ENCODE measurements at places on chromosomes 5 and 9.

DNA sequence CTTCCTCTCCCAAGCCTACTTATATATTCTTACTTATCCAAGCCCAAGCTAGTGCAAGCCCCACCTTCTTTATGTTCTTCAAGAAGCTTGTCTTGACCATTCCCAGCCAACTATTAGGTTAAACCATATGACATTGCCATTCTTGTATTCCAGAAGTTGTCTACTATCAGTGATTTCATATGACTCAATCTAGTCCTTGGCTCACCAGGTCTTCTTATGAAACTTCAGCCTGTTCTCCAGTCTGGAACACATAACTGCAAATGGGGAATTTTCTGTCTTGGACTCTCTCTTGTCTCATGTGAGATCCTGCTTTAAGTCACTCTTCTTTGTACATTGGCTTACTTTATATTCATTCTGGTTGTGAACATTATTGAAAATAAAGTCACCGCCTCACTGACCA lies 130.7 kb downstream of the TTLL11 start:
- DNase-seq, result no peak

GRCh38 chr5:95066048-95066447 lies 218.8 kb downstream of the MCTP1 start:
- DNase-seq, result no peak

DNA sequence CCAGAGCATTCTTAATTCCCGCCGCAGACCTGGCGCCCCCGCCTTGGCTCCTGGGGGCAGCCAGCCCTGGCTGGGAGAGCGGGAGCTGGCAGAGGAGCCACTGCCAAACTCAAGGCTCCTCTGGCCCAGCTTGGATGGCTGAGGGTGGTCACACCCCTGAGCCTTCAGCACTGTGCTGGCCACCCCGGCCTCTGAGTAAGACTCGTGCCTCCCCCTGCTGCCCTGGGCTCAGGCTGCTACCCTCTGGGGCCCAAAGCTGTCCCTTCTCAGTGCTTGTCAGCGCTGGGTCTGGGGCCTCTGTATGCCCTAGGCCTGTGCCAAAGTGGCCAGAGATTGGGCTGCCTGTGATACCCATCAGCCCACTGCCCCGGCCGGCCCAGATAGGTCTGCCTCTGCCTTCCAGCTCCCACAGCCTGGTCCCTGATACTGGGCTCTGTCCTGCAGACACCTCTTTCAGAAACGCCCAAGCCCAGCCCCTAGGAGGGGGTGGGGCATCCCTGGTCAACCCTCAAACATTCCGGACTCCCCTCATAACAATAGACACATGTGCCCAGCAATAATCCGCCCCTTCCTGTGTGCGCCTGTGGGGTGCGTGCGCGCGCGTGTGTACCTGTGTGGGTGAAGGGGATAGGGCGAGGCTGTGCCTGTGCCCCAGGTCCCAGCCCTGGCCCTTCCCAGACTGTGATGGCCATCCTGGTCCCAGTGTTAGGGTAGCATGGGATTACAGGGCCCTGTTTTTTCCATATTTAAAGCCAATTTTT lies 4.4 kb upstream of the PRR7 start:
- no peak for DNase-seq

GRCh38 chr5:41527201-41527779 lies 16.9 kb upstream of the PLCXD3 start:
- no peak for DNase-seq

- no peak for DNase-seq
Measured at GRCh38 chr9:93862877-93863545, 92.1 kb downstream of the BARX1 start.

DNA sequence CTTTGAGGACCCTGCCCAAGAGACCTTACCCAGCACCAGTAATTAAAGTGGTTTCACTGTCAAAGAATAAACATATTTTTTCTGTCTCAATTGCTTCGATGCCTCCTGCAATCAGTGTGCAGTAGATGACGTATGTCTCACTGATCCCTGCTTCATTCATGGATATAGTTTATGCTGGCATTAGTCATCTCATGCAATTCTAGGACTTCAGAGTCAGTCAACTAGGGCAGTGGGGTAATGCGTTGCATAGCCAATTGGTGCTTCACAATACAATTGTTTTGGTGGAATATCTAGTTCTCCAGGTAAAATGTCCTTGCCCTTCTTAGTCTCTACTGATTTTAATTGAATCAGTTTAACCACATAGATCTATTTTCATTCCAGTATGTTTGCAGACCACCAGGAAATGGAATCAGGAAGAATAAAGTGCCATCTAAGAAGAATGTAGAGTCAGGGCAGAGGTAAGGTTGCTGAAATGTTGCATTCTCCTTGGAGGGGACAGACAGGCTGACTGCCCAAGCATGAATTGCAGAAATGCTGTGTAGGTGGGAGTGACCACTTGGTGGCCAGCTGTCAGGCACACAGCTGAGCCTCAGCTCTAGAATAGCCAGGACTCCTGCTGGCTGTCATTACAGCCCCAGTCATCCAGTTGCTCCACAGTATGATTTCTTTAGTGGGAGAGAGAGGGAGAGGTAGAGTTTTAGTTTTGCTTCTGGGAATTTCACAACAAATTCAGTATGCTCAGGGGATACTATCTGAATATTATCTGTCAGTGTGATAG lies 73.5 kb upstream of the MEGF10 start:
- DNase-seq, result peak; percentile 50

- no peak for DNase-seq
Measured at GRCh38 chr5:169889572-169889971, 90.7 kb downstream of the INSYN2B start.

DNA sequence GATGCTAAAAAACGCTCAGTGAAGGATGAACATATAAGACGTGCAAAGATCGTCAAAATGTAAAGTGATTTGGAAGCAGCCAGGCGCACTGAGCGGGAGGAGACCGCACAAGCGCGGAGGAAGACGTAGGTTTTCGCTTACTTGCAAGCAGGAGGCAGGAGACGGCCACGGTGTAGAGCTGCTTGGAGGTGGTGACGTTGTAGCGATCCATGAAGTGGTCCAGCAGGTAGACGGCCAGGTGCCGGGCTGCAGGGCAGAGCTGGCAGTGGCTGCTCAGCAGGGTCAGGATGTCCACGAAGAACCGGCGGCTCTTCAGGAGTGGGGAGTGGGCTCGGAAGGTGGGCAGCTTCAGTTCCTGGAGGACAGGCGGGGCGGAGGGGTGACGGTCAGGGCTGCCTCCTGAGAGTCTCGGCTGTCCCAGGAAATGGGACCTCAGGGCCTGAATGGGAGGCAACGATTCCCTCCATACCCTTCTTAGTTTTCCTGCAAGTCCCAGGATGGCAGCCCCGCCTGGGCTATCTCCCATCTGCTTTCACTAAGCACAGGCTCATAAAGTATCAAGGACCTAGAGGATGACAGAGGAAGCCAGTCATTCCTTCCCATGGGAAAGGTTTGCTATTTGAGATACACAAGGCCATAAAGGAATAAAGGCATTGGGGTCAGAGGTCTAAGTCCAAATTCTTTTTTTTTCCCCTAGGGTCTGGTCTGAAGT lies 31.8 kb downstream of the CCNJL start:
- no peak for DNase-seq

DNA sequence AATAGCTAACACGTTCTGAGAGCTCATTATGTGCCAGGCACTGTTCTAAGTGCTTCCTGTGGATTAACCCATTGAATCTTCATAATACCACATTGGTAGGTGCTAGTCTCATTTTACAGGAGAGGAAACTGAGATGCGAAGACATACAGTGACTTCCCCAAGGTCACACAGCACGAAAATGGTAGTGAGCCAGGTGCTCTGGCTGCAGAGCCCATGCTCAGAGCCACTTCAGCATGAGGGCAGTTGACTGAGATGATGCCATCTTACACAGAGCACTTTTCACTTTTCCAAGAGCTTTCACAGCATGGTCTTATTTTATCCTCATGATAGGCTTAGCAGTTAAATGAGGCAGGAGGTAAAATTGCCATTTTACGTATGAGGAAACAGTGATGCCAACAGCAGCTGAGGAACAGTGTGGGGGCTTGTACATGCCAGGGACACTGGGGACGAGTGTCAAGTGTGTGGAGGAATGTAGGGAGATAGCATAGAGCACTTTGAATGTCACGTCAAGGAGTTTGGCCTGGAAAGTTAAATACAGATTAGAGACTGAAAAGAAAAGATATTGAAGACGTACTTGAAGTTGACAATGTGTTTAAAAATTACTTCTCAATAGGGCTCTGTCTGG lies 180.0 kb downstream of the KIF4B start:
- no peak for DNase-seq

DNA sequence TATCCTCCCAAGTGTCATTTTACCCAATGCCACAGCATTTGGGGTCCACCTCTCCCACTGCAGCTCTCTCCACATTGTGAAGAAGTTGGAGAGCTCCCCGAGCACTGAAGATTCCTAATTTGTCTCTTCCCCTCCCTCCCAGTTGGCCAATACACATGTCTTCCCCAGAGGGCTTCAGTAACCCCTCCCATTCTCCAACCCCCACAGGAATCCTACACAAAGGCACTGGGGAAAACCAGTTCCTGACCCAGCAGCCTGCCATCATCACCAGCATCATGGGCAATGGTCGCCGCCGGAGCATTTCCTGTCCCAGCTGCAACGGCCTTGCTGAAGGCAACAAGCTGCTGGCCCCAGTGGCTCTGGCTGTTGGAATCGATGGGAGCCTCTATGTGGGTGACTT lies 87.3 kb upstream of the WWC1 start:
- DNase-seq, result no peak

GRCh38 chr9:134863941-134864820 lies 16.4 kb upstream of the FCN2 start:
- no peak for DNase-seq

DNA sequence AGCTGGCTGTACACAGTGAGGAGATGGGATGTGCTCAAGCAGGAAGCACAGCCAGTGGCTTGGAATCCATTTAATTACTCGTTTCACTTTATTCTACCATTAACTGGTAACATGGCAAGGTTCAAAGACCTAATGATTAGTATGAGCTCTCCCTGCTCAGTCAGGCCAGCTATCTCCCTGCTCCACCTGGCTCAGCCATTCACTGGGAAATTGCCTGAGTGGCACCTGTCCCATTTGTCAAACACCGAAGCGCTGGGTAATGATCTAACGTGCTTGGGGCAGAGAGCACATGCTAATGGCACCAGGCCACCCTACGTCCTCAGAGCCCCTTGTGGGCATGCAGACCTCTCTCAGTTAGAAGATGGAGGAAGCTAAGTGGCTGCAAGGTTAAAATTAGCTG lies 162.2 kb downstream of the TTLL11 start:
- DNase-seq, result no peak

DNA sequence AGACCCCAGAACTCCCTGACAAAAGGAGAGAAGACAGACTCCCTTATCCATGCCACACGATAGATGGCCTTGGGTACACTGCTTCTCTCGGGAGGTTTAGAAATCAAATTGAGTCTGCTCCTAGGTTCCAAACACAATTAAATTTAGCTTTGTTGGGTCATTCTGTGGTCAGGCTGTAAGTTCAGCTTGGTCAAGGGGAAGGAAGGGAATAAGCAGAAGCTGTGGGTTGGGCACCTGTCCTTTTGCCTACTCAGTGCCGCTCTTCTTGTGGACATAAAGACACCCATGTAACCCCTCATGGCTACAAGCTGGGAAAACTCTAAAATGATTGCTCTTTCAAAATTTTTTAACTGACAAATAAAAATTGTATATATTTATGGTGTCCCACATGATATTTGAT lies 19.1 kb upstream of the AK3 start:
- DNase-seq, result no peak

DNA sequence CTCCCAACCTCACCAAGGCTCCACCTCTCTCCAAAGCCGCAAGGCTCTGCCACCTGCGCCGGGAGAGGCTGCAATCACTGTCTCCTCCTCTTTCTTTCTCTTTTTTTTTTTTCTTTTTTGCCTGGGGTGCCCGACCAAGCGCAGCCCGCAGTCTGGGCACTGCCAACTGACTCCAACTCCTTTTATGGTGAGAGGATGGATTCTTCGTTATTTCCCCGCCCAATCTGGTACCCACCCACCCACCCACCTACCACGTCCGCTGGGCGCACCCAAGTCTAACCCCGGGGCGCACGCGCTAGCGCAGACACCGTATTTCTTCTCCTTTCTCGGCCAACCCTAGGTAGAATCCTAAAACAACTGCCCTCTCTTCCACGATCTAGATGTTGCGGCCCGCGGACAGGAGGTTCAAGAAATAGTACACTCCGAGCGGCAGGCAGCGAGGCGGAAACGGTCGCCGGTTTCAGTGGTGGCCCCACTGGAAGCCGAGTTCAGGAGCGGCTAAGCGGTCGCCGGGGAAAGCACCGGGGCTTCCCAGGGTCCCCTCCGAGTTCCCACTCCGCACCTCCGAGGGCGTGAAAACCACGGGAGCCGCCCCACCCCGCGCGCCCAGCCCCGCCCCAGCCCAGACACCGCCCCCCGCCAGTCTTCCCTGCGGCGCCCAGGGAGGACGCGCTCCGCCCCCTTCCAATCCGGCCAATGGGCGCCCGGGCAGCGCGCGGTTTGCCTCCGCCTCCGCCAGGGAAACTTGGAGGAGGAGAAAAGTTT lies 385 bp upstream of the PTGER4 start:
- DNase-seq, result peak; percentile 86

- DNase-seq, result no peak
Measured at GRCh38 chr5:123193176-123193575, 104.1 kb downstream of the PRDM6 start.

- no peak for DNase-seq
Measured at GRCh38 chr5:131259326-131259725, 4.5 kb upstream of the CDC42SE2 start.

DNA sequence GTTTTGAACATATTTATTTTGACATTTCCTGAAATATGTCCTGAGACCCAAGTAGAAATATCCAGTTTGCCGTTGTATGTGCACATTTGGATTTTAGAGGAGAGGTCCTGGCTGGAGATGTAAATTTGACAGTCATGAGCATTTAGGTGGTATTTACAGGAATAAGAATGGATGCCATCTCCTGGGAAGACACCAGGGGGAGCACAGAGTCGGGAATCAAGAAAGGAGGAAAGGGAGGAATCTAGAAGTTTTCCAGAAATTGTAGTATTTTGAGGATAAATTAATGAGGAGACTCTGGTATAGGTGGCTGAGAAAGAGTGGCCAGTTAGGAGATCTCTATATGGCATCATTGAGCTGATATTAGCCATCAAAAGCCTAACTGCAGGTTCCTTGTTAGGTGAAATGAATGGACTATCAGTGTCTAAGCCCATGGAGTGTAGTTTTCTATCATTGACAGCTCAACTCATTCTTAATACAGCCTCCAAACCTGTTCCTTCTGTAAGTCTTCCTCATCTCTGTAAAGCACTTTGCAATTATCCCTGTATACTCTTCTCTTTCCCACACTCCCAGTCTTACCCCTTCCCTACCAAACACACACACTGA lies 7.2 kb downstream of the GAPT start:
- DNase-seq, result peak; percentile 48

- DNase-seq, result no peak
Measured at GRCh38 chr5:37370550-37370863, 399 bp downstream of the NUP155 start.

GRCh38 chr5:55868846-55869245 lies 17.7 kb downstream of the IL31RA start:
- no peak for DNase-seq
